ENCODE measurements at places on chromosomes 7 and 10.

- no peak for DNase-seq
Measured at GRCh38 chr7:68550635-68551034, 1047.6 kb upstream of the AUTS2 start.

GRCh38 chr10:70956029-70956759 is 67.8 kb upstream of the PCBD1 start:
- DNase-seq: no peak

DNA sequence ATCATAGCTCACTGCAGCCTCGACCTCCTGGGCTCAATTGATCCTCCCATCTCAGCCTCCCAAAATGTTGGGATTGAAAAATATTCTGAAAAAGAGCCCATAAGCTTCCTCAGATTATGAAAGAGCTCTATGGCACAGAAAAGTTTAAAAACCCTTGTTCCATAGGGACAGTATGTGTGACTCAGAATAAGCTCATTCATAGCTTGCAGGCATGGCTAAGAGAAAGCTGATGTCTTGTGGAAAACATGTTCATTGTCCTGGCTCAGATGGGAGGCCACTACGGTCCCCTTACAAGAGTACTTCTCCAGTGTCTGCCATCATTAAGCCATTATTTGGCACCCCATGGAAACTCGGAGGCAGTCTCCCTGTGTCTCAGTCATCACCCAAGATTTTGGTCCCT is 64.0 kb downstream of the CCDC3 start:
- DNase-seq: no peak

GRCh38 chr10:43304687-43305333 is 37.9 kb upstream of the RASGEF1A start:
- DNase-seq: peak; percentile 14

DNA sequence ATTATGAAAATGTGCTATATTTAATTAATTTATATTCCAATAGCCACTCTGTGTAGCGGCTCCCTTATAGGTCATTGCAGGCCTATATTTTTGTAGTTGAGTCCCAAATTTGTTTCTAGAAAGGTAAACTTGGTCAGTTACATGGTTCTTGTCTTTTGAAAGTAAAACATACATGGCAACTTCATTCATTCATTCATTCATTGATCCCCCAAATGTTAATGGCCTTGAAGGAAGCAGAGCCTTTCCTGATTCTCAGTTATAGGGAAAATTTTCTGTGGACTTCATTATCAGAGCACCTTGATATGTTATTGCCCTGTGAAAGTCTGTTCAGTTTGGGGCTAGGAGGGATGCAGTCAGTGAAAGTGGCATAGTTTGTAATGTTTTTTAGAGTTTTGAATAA is 2.9 kb downstream of the BLVRA start:
- no peak for DNase-seq

DNA sequence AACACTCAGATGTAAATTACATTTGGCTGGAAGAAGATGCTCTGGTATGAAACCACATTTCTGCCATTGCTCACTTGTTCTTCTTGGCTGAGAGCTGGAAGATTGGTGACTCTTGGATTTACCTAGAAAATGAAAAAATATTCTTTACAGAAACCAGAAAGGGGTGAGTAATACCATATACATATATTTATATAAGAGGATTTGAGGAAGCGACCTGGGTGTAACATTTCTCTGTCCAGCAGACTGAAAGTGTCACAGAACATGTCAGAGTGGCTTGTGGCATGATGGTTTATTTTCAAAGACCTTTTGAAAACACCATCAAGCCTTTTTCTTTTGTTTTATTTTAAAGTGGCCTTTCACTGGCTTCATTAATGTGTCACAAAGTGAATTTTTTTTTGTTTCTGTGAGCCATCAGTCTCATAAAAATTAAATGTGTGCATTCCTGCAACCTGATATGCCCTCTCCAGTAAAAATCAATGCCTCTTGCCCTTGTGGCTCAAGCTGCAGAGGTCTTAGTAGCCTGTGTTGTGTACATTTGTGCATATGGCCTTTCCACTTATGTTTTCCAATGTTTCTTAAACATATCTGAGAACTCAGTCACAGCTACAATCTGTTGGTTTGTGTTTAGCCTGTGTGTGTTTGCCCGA is 23.5 kb downstream of the CREB5 start:
- no peak for DNase-seq

DNA sequence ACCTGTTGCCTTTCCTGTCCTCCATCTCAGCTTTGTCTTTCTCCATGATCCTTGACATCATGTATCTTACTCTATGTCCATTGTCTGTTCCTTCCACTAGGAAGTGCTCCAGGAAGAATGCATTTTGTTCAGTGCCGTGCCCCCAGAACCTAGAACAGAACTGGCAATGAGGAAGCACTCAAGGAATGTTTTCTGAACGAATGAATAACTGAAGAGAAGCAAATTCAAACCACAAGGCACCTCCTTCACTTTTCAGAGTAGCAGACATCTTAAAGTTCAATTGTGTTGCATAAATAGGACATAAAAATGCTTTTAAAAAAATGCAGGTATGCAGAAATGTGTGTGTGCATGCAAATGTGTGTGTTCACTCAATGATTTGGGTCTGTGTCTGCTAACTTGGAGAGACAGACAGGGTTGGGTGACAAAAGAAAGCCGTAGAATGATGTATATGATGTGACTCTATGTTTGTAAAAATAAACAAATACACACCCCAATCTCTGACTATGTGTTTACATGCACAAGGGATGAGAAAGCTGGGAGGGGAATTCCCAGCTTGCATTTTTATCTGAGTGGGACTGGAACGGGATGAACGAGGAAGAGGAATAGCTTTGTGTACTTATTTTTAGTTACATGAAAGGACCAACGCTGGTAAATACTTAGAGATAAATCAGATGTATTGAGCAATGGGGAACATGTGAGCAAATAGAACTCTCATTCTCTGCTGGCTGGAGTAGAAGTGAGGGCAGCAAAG is 237.7 kb downstream of the FANK1 start:
- peak; percentile 87 for DNase-seq

DNA sequence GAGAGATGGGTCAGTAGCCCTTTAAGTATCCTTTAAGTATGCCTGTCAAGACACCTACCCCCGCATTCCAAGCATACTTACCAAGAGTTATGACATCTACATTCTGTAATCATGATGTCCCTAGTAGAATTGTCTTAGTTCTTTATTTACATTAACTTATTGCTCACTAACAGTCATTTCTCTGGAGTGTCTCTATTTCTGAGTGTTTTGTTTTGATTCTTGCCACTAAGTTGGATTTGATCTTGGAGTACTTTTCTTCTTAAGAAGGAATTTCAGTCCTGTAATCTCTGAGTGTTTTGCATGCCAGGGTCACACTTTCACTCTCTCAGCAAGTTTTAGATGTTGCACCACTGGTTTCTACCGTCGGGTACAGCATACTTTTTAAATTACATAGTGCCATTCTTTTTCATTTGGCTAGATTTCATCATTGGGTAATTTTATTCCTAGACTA is 1053.9 kb downstream of the KCNMA1 start:
- DNase-seq: peak; percentile 98

DNA sequence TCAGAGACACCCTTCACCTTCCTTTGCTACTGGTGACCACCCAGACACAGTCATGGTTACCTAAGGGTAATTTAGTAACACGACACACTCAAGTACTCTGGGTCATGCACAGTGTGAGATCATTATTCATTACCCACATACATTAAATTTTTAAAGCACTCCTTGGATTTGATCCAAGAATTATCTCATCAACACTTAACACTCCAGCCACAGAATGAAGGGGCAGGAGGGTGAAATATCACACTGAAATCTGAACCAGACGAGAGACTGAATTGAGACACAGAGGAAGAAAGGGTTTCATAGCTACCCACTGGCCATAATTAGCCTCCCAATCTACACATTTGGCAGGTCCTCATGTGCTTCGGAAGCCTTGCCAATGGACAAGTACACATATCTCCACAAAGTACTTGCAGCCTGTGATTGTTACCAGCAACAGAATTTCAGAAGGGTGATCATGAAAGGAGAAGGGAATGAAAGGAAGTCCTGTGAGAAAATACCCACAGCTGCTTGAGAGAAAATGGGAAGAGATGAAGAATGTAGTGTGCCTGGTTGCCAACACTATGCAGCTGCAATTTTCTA is 189.3 kb downstream of the POLR1F start:
- DNase-seq: no peak
